ENCODE measurements at places on chromosomes 16 and 17.

GRCh38 chr16:74771656-74772315 is 2.8 kb downstream of the FA2H start:
- no peak for DNase-seq

GRCh38 chr17:51700011-51700760 is 439.8 kb downstream of the UTP18 start:
- DNase-seq, result no peak

GRCh38 chr16:49213594-49213993 is 68.0 kb downstream of the CBLN1 start:
- no peak for DNase-seq

GRCh38 chr17:70102531-70102930 is 27.5 kb downstream of the KCNJ16 start:
- no peak for DNase-seq
